ENCODE measurements at places on chromosomes 7 and 10.
A peak's percentile ranks its signal among the peaks of the same experiment; 100 is the strongest.

GRCh38 chr7:157876469-157877285, 539.9 kb downstream of the DNAJB6 start:
- no peak overlapping the region for H3K27ac ChIP-seq
- no peak for DNase-seq
- H3K36me3 ChIP-seq: no peaks in the 10 kb centered on the region

- no peak for DNase-seq
- no peak overlapping the region for H3K27ac ChIP-seq
- no peaks in the 10 kb centered on the region for H3K36me3 ChIP-seq
- no peaks in the 10 kb centered on the region for H3K4me1 ChIP-seq
- no peaks in the 10 kb centered on the region for H3K27me3 ChIP-seq
- H3K4me3 ChIP-seq: no peak overlapping the region
Measured at GRCh38 chr7:46139079-46139478, 218.0 kb upstream of the IGFBP3 start.

DNA sequence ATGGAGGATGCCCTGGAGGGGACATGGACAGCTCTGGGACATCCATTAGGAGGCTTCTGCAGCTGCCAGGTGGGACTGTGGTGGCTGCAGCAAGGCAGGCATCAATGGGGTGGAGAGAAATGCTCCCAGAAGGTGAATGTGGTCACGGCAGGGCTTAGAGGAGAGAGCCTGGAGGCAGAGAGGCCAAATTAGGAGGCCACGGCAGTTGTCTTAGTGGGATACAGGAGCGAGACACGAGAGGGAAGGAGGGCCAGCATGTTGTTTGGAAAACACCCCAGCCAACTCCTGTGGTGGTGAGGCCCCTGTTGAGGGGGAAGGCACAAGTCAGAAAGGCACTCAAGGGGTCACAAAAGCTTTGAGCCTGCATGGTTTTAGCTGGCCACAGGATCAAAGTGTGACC, 14.6 kb upstream of the ECHDC3 start:
- no peaks in the 10 kb centered on the region for H3K4me1 ChIP-seq
- no peak for DNase-seq
- H3K27ac ChIP-seq: no peak overlapping the region
- no peaks in the 10 kb centered on the region for H3K36me3 ChIP-seq

DNA sequence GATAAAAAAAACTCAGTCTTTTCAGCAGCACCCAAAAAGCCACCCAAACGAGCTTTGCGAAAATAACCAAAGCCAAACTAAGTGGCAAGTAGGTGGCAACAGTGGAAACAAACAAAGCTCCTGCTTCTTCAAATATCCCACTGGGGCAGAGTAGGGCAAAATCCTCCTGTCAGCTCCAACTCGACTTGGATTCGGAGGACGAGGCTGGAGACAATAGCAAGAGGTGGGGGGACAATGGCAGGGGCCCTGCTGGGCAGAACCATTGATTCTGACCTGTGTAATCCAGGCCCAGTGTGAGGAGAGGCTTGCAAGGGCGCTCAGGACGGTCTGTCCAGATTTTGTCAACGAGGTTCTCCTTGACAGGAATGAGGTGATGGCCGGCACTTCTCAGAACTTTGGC, 35.5 kb downstream of the XPNPEP1 start:
- peaks cover 15% of the 10 kb centered on the region for H3K4me1 ChIP-seq
- H3K36me3 ChIP-seq: peaks cover 47% of the 10 kb centered on the region
- no peaks in the 10 kb centered on the region for H3K27me3 ChIP-seq
- H3K27ac ChIP-seq: no peak overlapping the region
- no peak for DNase-seq

DNA sequence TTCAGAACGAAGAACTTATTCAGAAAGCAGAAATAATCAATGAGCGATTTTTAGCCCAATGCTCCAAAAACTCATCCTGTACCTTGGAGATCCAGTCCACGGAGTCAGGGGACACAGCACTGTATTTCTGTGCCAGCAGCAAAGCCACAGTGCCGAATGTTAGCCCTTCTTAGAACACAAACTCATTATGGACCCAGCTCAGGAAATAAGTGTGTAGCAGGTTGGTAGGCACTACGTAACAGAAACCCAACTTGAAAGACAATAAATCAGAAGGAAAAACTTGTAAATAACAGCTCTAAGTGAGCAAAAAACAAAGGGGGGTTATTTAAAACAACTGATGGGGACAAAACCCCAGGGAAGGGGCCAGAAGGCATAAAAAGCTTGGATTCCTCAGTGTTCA, 112.0 kb upstream of the PRSS1 start:
- no peaks in the 10 kb centered on the region for H3K27me3 ChIP-seq
- H3K4me3 ChIP-seq: peak overlapping the region; percentile 47
- DNase-seq: peak; percentile 41
- peaks cover 3% of the 10 kb centered on the region for H3K4me1 ChIP-seq

- H3K27ac ChIP-seq: no peak overlapping the region
- no peak for DNase-seq
- no peaks in the 10 kb centered on the region for H3K4me1 ChIP-seq
- no peaks in the 10 kb centered on the region for H3K36me3 ChIP-seq
- H3K4me3 ChIP-seq: no peak overlapping the region
- H3K27me3 ChIP-seq: no peaks in the 10 kb centered on the region
Measured at GRCh38 chr7:136665878-136666509, 202.5 kb upstream of the CHRM2 start.

- peaks cover 10% of the 10 kb centered on the region for H3K36me3 ChIP-seq
- H3K27ac ChIP-seq: no peak overlapping the region
- no peaks in the 10 kb centered on the region for H3K27me3 ChIP-seq
Measured at GRCh38 chr10:16592378-16592777, 70.7 kb upstream of the C1QL3 start.

DNA sequence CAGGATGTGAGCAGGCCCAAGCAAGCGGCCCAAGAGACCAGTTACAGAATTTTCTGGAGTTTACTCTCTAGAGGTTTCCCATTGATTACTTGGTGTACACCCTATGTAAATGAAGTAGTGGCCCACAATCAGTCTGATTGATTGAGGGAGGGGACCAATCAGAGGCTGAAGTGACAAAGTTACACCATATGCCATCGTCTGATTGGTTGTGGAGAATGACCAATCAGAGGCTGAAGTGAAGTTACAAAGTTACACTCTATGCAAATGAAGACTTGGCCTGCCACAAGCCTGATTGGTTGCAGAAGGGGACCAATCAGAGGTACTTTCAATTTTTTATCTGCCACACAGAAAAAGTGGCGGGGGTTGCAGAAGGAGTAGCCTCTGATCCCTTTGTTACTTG, 83.7 kb downstream of the KIF20B start:
- no peak overlapping the region for H3K27ac ChIP-seq
- no peaks in the 10 kb centered on the region for H3K4me1 ChIP-seq
- H3K36me3 ChIP-seq: peaks cover 5% of the 10 kb centered on the region
- no peak overlapping the region for H3K4me3 ChIP-seq
- H3K27me3 ChIP-seq: no peaks in the 10 kb centered on the region
- DNase-seq: no peak
